ENCODE measurements at places on chromosomes 4 and X.

DNA sequence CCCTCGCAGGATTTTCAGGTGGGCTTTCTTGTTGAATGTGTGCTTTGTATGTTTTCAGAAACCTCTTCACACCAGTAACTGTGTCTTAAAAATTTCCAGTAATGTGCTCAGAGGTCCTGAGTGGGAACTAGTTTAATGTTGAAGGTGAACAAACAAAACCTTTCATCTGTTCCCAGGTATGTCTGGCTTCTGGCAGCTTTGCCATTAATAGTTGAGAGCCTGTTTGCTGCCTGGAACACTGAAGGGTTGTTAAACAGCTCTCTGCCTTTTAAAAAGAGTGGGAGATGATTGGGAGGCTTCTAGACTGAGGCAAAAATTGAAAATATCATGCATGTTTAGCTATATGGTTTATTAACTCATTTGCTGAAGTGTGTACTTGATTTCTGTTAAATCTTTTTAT is 161.2 kb upstream of the AGTR2 start:
- no peak for DNase-seq

DNA sequence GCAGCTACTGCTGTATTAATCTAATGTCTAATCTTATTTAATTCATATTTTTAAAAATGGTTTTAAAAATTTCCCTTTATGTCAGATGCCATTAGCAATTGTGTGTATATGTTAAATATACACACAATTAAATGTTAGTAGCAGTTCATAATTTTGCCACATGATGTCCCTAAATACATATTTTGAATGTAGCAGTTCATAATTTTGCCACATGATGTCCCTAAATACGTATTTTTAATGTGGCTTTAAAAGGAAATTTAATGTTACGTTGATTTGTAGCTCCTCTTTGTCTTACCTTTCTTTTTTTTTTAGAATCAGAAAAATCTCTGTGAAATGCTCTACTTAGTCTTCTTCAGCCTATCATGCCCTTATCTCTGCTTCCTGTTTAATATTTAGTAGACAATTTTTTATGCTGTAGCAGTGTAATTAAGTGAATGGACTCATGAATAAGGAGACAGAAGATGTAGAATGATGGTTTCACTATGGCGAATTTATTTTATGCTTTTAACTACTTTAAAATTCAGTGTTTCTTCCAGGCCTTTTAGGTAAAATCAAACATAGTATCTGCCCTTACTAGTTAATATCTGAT is 26.1 kb downstream of the RBM46 start:
- DNase-seq, result no peak

GRCh38 chr4:184165291-184165690 is 52.4 kb downstream of the ENPP6 start:
- DNase-seq, result no peak

DNA sequence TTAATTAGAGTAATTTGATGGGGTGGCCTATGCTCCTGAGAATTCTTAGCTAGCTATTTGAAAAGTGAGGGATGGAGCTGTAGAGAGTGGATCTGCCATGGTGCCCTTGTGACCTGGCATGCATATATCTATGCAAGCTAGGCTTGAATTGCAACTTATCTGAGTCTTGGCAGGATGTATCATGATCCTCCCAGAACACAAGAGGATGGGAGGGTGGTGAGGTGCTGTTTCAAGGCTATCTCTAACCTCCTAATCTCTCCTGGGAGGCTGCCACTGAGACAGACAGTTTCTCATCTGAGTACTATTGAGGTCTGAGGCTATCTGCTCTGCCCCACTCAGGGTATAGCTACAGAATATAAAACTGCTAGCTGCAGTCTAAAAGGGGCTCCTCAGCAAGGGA is 56.6 kb downstream of the BRCC3 start:
- no peak for DNase-seq

DNA sequence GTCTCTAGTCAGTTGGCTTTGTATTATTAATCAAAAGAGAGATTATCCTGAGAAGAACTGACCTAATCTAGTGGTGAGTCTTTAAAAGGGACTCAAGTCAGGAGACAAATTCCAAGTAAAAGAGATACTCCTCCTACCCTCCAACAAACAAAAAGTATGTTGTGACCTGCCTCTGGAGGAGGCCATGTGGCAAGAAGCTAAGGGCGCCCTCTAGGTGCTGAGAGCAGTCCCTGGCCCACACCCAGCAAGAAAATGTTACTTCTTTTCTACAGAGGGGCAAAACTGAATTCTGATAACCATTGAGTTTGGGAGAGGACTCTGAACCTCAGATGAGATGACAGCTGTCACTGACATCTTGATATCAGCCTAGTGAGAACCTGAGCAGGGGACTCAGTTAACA is 953.6 kb upstream of the AGA start:
- no peak for DNase-seq

- DNase-seq, result no peak
Measured at GRCh38 chr4:161906836-161907589, 256.8 kb downstream of the FSTL5 start.

GRCh38 chr4:11487868-11488544 is 59.3 kb upstream of the HS3ST1 start:
- no peak for DNase-seq

All from activated CD8-positive, alpha-beta memory T cell treated with anti-CD3 and anti-CD28 coated beads for 48 hours (primary cell).